ENCODE measurements at places on chromosomes 6 and 20.
A peak's percentile ranks its signal among the peaks of the same experiment; 100 is the strongest.

DNA sequence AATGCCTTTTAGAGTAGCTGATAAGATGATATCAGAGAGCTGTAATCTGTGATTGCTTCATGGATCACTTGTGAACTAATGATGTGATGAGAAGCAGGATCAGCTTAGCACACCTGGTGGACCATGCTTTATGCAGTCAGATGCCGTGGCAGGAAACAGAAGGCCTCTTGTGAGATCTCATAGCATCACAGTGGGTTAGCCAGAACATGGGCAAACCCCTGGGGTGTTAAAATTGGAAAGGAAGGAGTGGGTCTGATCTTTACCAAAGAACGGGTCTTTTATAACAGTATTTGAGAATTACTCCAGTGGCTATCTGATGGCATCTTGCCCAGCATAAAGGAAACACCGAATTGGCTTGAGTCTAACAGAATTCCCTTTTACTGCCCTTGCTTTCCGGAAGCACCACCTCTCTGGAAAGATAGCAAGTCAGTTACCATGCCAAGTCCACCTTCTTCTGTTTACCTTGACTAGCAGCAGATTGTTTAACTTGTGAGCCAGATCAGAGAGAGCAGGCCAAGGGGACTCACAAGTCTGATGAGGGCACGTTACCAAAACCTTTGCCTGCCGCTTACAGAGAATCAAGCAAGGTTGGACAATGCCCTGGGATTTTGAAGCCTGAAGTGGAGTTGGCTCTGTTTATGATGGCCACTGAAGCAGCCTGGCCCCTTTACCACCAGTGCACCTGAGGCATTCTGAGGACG is 20.9 kb upstream of the SRF start:
- no peak for DNase-seq

- DNase-seq = no peak
Measured at GRCh38 chr6:164072240-164072666, 657.7 kb downstream of the QKI start.

DNA sequence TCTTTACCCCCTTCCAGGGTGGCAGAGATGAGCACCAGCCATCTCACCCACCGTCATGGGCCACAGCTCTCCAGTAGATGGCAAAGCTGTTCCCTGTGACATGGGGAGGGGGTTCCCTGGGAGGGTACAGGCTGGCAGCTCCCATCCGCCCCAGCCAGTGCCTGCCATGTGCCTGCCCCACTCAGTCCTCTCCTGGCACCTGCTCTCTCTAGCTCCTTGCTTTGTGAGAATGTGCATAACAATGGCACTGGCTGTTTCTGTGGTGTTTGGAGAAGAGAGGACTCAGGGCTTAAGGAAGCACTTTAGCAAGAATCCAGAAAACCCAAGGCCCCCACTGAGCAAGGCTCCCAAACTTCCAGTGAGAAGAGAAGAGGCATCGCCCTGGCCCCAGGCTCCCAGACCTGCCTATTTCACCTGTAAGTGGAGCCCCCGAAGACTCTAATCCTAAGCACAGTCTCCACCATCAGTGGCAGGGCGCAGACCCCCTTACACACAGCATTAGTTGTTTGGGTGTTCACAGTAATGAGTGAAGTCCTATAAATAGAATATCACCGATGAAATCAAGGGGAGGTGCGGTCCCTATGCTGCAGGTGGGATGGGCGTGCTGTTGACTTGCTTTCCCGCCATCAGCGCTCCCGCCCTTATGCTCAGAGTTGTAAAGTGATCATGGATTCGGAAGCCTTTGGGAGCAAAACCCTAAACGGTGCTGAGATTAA is 110.2 kb downstream of the AGPAT4 start:
- DNase-seq = no peak

- DNase-seq = no peak
Measured at GRCh38 chr6:24988562-24988961, 52.8 kb upstream of the RIPOR2 start.

GRCh38 chr6:112209131-112209530 is 45.2 kb downstream of the LAMA4 start:
- DNase-seq = no peak

GRCh38 chr6:53727748-53728147 is 62.2 kb upstream of the KLHL31 start:
- DNase-seq = no peak

DNA sequence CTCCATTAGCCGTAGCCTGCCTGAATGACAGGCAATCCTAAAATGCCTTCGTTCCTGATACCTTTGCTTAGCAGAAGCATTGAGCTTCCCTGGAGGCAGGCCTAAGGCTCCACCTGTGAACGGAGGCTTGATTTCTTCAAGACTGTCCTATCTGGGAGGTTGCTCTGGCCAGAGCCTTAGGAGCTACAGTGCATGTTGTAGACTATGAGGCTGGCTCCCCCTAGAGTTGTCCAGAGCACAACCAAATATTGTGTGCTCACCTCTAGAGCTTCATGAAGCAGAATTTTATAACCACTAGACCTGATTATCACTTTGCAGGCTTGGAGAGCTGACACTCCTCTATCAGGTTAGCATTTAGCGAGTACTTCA is 217.8 kb downstream of the MAFB start:
- no peak for DNase-seq

GRCh38 chr6:108666656-108667260 is 106.0 kb downstream of the FOXO3 start:
- DNase-seq = no peak

DNA sequence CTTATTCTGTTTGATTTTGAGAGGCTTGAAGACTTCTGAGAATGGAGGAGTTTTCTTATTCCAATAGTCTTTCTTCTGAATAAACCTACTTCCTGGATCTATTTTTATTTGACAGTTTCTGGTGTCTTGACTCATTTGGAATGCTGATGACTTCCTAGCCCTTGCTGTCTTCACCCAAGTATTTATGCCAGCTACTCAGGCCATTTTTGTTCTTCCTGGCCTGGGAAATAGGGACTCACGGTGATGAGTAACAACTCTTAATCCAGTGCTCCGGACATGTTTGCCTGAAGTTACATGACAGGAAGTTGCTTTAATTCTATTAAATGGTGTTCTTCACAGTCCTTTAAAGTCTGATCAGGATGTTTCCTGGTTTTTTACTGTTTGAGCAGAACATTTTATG is 272.1 kb upstream of the EYS start:
- DNase-seq = no peak

GRCh38 chr6:111576291-111576690 is 29.4 kb downstream of the TRAF3IP2 start:
- no peak for DNase-seq

DNA sequence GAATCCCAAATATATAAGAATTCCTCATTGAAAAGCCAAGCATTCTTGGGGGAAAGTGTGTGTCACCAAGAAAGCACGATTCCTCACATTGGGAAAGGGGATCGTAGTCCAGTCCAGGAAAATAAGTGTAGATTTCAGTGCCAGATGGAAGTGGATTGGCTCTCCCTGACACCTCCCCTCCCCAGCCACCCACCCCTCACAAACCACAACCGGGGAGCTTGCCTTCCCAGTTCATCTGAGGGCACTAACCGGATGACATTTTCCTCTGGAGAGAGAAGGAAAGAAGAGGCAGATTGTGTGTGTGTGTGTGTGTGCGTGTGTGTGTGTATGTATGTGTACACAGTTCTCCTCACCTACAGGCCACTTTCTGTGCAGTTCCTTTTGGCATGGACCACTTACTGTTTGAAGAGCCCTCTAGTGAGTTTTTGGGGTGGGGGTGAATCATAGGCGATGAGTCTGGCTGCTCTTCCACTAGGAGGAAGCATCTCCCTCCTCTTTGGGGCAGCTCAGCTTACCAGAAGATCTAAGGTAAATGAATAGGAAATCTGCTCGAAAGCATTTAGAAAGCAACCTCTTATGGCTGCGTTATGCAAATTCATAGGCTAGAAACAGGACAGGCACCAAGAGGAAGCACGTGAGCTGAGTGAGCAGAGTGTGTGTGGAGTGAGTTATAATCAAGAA is 20.8 kb downstream of the DAAM2 start:
- no peak for DNase-seq

DNA sequence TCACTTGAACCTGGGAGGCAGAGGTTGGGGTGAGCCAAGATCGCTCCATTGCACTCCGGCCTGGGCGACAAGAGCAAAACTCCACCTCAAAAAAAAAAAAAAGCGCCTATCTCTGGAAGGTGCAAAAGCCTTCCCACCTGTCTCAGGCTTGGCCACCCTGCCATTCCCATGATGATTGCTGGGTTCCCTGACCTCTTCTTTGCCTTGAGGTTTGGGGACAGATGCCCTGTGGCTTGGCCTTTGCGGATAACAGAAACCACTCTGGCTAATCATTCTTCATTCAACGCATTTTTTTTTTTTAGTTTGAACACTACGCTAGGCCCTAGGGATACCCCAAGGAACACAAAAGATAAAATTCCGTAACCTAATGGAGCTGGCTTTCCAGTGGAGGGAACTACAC is 6.8 kb upstream of the HMGA1 start:
- DNase-seq = no peak

DNA sequence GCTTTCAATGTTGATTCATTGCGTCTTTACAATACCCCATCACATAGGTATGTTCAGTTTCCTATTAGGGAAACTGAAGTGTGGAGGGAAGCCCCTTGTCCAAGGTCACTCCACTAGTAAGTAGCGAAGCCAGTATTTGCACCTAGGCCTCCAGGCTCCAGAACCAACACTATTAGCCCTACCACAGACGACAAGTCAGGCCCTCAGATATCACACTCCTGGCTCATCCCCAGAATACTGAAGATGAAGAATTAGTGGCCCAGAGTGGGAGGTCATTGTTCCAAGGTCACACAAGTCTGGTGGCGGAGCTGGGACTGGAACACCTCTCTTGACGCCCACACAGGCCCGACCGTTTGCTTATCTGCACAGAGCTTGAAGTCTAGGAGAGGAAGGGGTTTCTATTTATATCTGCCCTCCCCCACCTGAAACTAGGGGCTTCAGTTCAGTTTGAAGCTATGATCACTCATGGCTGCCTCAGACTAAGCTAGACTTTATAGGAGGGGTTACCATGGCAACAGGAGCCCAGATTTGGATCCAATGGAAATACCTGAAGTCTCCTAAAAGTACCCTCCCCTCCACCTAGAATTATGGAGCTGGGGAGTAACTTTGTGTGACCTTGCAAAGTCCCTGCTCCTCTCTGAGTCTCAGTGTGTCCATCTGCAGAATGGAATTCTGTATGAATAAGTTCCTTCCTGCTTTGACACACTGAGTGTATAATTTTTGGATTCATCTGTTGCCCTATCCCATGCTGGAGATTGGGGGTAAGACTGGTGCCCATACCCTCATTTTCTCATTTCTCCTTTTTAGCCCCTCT is 2.2 kb downstream of the SNTA1 start:
- no peak for DNase-seq

- DNase-seq = no peak
Measured at GRCh38 chr6:15087186-15087589, 158.7 kb upstream of the JARID2 start.

GRCh38 chr6:150684161-150684560 is 84.5 kb downstream of the PLEKHG1 start:
- DNase-seq = no peak

GRCh38 chr6:68054756-68055155 is 580.3 kb upstream of the ADGRB3 start:
- no peak for DNase-seq

DNA sequence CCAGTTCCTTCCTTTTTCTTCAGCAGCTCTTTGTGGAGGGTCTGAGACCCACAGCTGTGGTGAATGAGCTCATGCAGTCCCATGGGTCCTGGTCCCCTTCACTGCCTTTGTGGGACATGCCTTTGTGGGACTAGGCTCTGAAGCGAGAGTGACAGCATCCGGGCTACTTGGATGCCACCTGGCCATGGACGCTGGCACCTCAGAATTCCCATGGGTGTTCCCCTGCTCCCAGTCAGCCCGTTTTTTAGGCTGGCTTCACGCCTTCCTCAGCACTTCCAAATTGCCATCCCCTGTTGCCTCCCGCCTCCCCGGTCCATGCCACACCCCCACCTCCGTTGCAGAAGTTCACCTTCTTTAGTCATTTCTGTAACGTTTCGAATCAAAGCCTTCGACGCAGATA is 45.1 kb downstream of the RAMACL start:
- no peak for DNase-seq

GRCh38 chr6:70225055-70225454 is 77.8 kb downstream of the COL9A1 start:
- no peak for DNase-seq

GRCh38 chr6:170298688-170299087 is 7.8 kb upstream of the DLL1 start:
- DNase-seq = no peak

GRCh38 chr6:82094166-82094806 is 153.3 kb downstream of the IBTK start:
- no peak for DNase-seq

DNA sequence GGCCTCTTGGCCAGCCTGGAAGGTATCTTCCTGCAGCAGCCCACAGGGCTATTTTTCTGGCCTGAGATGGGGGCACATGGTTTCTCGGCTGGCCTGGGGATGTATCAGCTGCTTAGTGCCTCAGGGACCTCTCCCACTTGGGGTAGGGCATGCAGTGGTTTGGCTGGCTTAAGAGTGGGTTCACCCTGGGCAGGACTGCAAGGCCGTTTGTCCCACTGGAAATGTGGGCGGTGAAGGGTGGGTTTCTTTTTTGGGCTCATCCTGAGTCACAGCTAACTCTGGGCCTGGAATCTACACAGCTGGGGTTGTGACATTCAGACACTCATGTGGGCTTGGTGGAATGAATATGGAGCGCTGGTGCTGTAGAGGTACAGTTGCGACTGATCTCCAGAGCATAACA is 62.0 kb downstream of the CDH26 start:
- DNase-seq = no peak

DNA sequence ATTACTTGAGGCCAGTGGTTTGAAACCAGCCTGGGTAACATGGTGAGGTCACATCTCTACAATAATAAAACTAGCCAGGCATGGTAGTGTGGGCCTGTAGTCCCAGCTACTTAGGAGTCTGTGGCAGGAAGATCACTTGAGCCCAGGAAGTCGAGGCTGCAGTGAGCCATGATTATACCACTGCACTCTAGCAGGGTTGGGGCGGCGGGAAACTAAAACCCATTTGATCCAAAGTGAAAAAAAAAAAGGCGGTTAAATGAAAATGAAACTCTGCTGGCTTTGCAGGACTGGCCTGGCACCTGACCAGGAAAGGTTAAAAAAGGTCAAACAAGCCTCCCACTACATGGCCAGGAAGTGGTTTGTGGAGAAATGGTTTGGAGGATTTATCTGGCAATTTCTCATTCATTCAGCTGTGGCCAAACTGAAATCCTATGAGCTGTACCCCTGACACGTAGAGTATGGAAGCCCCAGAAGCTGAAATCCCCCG is 36.6 kb downstream of the MTRES1 start:
- no peak for DNase-seq

DNA sequence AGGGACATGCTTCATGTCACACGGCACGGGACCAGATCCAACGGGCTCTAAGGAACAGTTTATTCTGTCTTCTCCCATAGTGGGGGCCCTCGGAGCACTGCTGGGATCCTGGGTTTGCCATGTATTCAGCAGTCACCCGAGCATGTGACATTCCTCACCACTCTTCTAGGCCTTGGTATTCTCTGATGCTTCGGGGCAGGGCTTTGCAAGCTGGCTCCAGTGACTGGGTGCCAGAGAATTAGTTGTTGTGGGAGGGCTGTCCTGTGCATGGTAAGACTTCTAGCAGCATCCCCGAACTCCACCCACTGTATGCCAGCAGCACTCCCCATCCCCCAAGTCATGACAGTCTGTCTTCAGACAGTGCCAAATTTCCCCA is 5.4 kb downstream of the CCN5 start:
- peak; percentile 63 for DNase-seq

- DNase-seq = no peak
Measured at GRCh38 chr6:108302386-108302785, 7.5 kb downstream of the AFG1L start.
